ENCODE measurements at places on chromosomes 12 and 14.

- no peak for DNase-seq
Measured at GRCh38 chr12:126385785-126386184, 1320.5 kb downstream of the AACS start.

DNA sequence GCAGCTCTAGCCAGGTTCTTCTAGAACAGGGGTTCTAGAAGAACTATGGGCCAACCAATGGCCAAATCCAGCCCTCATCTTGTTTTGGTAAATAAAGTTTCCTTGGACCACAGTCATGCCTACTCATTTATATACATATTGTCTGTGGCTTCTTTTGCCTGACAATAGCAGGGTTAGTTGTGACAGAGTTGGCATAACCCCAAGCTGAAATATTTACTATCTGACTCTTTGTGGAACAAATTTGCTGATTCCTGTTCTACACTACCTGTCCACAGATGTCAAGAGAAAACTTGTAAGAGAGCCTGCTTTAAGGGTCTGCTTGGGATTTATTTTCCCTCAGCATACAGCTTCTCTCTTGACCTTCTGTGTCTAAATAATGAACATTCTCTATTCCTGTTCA is 289.0 kb downstream of the KSR2 start:
- no peak for DNase-seq

DNA sequence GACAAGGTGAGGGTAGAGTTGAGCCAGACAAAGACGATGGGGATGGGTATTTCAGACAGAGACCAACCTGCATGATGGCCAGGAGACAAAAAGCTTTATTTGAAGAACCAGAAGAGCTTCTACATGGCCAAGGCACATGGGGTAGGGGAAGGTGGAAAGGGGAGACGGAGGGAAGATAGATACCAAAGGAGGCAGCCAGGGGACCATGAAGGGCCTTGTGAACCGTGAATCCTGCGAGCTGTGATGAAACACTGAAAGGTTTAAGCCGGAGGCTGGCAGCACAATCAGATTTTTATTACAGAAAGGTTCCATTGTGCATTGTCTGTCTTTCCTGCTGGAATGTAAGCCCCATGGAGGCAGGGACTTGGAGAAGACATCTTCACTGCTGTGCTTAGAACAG is 72.4 kb downstream of the PLXNC1 start:
- DNase-seq = no peak

GRCh38 chr14:89296281-89296745 is 120.7 kb downstream of the FOXN3 start:
- no peak for DNase-seq

DNA sequence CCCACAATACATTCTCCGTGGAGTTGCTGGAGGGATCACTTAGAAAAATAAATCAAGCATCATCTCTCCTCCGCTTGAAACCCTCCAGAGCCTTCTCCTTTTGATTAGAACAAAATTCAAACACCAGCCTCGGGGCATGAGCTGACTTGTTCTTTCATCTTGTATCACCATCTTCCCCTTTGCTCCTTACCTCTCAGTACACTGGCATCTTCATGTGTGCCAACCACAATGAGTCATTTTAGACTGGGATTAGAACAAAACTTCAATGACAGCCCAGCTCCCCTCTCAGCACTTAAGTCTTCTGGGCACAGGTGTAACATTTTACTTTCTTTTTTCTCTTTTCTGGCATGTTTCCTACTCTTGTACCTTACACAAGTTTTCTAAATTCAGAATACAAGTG is 1159.2 kb upstream of the TMEM132C start:
- no peak for DNase-seq

GRCh38 chr14:72686832-72687231 is 207.1 kb downstream of the DPF3 start:
- no peak for DNase-seq

DNA sequence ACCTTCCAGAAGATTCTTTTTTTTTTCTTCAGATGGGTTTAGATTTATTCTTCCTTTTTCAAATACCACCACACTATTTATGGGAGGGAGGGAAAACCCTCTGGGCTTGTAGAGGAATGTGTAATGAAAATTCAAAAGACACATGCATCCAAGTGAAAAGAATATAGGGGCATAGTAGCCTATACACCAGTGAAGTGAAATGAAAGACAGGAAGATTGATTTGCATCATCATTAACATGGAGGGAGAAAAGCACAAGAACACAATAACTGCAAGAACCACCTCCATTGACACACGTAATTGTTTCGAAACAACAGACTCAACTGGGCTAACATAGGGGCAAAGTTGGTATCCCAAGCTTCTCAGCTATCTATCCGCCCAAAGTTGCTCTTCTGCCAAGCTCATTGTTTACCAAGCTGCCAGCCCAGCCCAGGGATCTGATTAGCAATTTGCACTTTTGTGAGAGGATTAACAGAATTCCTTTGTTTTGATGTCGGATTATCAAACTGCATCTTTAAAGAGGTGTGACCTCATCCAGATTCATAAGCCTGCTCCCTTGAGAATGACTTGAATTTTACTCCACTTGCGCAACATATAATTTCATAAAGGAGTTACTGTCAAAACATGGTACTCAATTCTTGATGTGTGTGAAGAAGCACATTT is 430.5 kb upstream of the SOX5 start:
- DNase-seq = no peak

GRCh38 chr12:96590970-96591369 is 101.6 kb downstream of the CFAP54 start:
- DNase-seq = no peak
